ENCODE measurements at places on chromosomes 6 and 20. TPM values are rescaled to one million over a fixed set of nuclear protein-coding genes. Genes with fewer than 3 reads are reported as not detected.
A peak's percentile ranks its signal among the peaks of the same experiment; 100 is the strongest.

DNA sequence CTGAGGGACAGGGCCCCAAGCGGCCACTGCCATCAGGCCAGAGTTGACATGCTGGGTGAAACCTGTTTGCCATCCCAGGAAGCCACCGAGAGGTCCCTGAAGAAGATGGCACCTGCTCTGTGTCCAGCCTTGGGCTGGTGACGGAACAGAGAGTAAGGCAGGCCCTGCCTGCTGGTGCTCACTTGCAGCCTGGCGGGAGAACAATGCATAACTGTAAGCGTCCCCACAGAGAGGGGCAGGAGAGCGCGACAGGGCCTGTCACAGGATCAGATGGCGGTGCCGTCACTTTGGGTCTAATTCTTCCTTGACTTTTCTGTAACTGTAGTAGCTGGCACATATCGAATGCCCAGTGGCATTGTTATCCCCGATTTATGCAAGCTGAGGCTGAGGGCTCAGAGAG, 29.0 kb upstream of the VSTM2L start:
- no peak for DNase-seq

GRCh38 chr20:44209686-44210405, 725 bp downstream of the OSER1 start:
- DNase-seq: no peak

- DNase-seq: peak; percentile 79
Measured at GRCh38 chr6:143967706-143968376, 40.2 kb downstream of the PLAGL1 start.

DNA sequence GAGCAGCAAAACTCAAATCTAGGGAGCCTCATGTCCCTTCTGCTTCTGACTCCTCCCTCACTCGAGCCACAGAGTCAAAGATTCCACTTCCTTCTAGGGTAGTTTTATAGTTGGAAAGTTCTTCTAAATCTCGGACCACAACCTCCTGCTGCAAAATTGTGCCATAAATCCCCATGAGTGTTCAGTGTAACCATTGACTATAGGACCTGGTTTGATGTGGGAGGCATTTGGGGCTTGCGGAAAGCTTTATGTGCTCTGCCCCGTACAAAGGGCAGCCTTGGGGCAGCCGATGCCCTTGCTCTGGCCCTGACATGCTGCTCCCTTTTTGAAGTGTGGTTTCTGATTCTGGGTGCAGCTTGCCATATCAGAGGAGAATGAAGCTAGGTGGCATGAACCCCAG, 43.6 kb upstream of the IER3 start:
- no peak for DNase-seq

The TENT5A gene
- total RNA-seq: 45.5 TPM

DNA sequence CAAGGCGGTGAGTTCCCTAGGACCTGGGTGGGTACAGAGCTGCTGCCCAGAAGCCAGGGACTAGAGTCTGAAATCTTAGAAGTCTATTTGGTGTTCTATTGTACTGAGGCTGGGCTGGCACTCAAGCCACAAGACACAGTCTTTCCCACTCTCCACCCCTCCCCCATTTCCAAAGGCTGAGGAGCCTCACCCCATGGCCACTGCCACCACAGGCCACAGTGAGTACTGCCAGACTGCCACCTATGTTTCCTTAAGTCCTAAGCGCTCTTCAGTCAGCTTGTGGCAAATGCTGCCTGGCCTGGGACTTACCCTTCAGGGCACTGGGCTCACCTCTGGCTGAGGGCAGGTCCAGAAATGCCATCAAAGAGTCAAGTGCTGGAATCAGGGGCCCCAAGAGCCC, 469.3 kb downstream of the HAO1 start:
- DNase-seq: no peak

- no peak for DNase-seq
Measured at GRCh38 chr20:47551841-47552240, 50.2 kb downstream of the NCOA3 start.

- DNase-seq: no peak
Measured at GRCh38 chr20:51310216-51310615, 232.3 kb downstream of the NFATC2 start.

Measured in skin of body (tissue), 3 donors.